ENCODE measurements at places on chromosomes 12 and 14. TPM values are rescaled to one million over a fixed set of nuclear protein-coding genes. Genes with fewer than 3 reads are reported as not detected.
A peak's percentile ranks its signal among the peaks of the same experiment; 100 is the strongest.

DNA sequence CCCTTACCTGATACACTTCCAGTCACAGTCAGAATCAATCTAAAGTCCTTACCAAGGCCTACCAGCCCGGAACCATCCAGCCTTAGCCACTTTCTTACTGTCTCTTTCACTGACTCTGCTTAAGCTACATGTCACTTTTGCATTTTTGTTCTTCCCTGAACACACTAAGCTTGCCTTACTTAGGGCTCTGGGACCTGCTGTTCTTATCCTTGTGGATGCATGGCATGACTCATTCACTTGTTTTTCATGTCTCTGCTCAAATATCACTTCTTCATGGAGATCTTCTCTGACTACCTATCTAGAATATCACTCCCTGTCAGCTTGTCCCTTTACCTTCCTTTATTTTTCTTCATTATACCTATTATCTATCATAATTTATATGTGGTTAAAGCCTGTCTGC, 65.6 kb upstream of the ZDHHC17 start:
- no peak overlapping the region for H3K4me3 ChIP-seq
- DNase-seq = no peak
- H3K4me1 ChIP-seq = no peaks in the 10 kb centered on the region
- no peaks in the 10 kb centered on the region for H3K27me3 ChIP-seq

GRCh38 chr12:104154286-104154685, 16.3 kb upstream of the NFYB start:
- no peaks in the 10 kb centered on the region for H3K27me3 ChIP-seq
- no peak overlapping the region for H3K27ac ChIP-seq
- no peaks in the 10 kb centered on the region for H3K36me3 ChIP-seq
- DNase-seq = no peak

DNA sequence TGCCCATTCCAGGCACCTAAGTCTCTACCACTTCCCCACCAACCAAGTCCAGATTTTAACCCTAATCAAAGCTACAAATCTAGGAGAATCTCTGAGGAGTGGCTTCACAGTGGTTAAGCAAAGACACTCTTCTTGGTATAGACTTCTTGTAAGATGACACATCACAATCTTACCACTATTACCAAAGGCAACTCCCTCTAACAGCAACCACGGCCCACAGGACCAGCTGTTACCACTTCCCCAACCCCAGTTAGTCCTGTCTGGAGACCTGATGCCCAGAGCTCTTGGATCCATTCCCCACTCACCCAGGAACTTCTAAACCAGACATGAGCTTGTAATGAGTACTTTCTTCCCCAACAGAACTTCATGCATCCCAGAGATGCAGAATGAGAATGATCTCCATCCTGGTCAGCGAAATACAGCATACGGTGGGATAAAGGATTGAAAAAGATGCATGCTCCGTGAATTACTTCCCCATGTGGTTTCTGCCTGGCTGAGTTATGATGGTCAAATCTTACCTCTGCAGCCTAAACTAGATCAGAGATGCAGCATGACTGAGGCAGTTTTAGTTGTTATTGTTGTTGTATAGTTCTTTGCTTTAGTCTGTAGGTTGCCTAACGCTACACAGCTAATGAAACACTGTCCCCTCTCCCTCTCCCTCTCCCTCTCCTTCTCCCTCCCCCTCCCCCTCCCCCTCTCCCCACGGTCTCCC, 87.7 kb upstream of the FOXN3 start:
- DNase-seq = no peak
- H3K27ac ChIP-seq = no peak overlapping the region
- H3K36me3 ChIP-seq = no peaks in the 10 kb centered on the region
- no peak overlapping the region for H3K4me3 ChIP-seq
- H3K4me1 ChIP-seq = peaks cover 37% of the 10 kb centered on the region
- no peaks in the 10 kb centered on the region for H3K27me3 ChIP-seq

DNA sequence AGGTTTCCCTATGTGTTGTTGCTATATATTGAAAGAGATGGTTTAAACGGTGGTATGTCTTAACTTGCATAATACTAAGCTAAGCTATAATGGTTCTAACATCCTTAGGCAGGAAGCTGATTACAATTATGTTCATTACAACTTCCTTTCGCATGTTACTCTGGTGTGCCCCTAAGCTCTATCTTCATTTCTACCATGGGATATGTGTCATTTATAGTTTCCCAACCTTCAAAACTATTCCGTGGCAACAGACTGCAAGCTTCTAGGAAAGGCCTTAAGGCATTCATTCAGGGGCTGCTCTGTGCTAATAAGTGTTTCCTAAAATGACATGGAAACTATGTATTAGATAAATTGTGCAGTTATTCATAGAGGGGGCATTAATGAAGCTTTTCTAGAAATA, 294.6 kb downstream of the GXYLT1 start:
- no peak overlapping the region for H3K27ac ChIP-seq
- H3K4me3 ChIP-seq = no peak overlapping the region
- no peaks in the 10 kb centered on the region for H3K27me3 ChIP-seq
- H3K36me3 ChIP-seq = no peaks in the 10 kb centered on the region
- no peaks in the 10 kb centered on the region for H3K4me1 ChIP-seq

- peaks cover 4% of the 10 kb centered on the region for H3K36me3 ChIP-seq
- no peak for DNase-seq
- H3K27ac ChIP-seq = peak overlapping the region; percentile 51
- H3K4me1 ChIP-seq = peaks cover 38% of the 10 kb centered on the region
- H3K4me3 ChIP-seq = no peak overlapping the region
- H3K27me3 ChIP-seq = no peaks in the 10 kb centered on the region
Observed at GRCh38 chr14:23361320-23361719, 3.7 kb downstream of the EFS start.

DNA sequence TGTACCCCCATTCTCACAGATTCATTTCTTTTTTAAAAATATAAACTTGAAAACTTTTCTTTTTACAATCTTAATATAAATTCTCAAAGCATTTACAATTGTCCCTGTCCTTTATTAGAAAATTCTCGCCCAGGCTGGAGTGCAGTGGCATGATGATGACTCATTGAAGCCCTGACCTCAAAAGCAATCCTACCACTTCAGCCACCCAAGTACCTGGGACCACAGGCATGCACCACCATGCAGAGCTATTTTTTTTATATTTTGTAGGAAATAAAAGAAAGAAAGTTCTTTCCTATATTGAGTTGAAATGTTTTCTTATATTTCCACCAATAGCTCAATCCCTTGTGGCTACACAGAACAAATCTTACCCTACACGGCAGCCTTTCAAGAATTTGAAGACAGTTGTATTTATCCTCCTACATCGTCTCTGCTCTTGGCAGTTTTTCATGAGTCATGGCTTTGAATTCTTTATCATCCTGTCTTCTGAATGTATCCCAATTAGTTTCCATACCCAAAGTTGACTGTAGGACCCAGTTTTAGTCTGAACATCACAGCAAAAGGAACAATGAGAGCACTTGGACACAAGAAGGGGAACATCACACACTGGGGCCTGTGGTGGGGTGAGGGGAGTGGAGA, 52.4 kb downstream of the SYT1 start:
- no peak overlapping the region for H3K27ac ChIP-seq
- no peaks in the 10 kb centered on the region for H3K4me1 ChIP-seq
- no peak for DNase-seq
- no peaks in the 10 kb centered on the region for H3K36me3 ChIP-seq

DNA sequence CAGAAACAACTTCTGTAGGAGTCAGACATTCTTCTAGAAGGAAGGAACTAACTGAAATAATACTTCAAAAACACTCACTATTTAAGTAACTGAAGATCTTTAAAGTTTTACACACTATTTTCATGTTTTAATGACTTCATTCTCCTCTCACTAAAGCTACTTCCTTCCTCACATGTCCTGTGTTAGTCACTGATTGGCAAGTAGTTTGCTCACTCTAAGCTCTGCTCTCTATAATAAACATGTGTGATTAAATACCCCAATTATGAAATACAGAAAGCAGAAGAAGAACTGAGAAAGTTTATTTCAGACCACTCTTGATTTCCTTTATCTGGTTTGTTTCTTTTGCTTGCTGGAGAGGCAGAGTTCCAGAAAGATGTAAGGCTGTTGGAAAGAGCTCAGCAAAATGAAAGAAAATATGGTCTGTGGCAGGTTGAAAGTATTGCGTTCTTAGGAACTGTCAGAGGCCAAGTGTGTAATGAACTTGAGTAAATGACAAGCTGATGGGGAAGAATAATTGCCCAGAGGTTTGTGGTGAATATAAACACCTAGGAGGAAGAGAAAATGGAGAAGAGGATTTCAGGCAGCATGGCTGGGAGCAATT, 522.0 kb upstream of the SEL1L start:
- no peaks in the 10 kb centered on the region for H3K36me3 ChIP-seq
- H3K4me1 ChIP-seq = no peaks in the 10 kb centered on the region
- DNase-seq = no peak
- H3K27me3 ChIP-seq = no peaks in the 10 kb centered on the region
- no peak overlapping the region for H3K4me3 ChIP-seq
- no peak overlapping the region for H3K27ac ChIP-seq

DNA sequence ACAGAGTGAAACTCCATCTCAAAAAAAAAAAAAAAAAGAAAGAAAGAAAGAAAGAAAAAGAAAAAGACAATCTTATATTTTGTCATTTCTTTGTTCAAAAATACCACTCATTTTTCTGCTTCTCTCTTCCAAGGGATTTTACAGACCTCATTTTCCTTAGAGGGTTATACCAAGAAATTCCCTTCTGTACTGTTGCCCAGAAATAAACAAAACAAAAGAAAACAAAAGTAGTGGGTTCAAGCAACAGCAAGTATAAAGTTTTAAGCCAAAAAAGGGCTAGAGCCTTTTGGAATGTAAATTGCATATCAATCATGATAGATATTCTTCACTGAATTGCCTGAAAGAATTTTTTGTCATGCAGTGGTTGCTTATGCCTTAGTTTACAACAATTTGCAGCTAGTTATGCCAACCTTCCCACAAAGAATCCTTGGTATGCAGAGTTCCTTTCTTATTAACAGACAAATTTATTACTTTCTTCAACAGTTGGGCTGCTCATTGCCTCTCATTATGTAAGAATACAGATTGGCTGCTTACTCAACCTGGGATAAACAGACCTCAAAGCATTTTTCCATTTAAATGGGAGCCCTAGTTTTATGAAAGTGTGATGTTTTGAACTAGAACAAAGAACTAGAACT, 129.1 kb upstream of the PPFIA2 start:
- no peak overlapping the region for H3K4me3 ChIP-seq
- no peaks in the 10 kb centered on the region for H3K4me1 ChIP-seq
- no peaks in the 10 kb centered on the region for H3K27me3 ChIP-seq
- H3K36me3 ChIP-seq = no peaks in the 10 kb centered on the region
- DNase-seq = no peak

- H3K36me3 ChIP-seq = no peaks in the 10 kb centered on the region
- DNase-seq = no peak
- no peak overlapping the region for H3K27ac ChIP-seq
- H3K4me1 ChIP-seq = no peaks in the 10 kb centered on the region
Observed at GRCh38 chr12:91482231-91482630, 299.6 kb upstream of the DCN start.

PIWIL1 gene
- total RNA-seq = not detected

ASCL1 gene
- not detected for total RNA-seq

SIX6 gene
- total RNA-seq = not detected

LRTM2 gene
- not detected for total RNA-seq

OR8S1 gene
- total RNA-seq = not detected

PRIMA1 gene
- 2.2 TPM for total RNA-seq

All from right atrium auricular region (tissue), 2 donors.